ENCODE measurements at places on chromosomes 2 and 18.

- no peak for DNase-seq
Measured at GRCh38 chr2:206324869-206325268, 50.4 kb downstream of the ZDBF2 start.

DNA sequence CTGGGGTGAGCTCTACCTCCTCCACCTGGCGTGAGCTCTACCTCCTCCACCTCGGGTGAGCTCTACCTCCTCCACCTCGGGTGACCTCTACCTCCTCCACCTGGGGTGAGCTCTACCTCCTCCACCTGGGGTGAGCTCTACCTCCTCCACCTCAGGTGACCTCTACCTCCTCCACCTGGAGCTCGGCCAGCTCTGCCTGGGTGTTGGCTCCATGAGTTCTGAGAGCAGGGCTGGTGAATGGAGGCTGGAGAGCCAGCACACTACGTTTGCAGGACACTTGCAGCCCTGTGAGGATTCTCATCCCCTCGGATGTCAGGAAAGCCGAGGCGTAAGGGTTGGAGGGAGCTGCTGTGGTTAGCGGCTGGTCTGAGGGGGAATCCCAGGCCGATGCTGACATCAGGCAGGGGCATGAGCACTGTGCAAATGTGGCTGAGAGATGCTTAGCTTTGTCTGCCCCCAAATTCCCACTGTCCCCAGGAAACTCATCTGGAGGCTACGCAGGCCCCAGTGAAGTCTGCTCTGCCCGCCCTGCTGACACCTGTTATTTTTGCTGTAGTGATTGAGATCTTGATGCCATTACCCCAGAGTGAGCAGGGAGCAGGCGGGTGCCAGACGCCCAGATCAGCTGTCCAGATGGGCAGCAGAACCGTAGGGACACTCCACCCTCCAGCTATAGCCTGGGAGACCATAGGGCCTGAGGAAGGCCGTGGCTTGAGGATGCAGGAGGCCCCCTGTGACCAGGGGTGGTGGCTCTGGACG is 3.3 kb downstream of the CROCC2 start:
- DNase-seq, result no peak

DNA sequence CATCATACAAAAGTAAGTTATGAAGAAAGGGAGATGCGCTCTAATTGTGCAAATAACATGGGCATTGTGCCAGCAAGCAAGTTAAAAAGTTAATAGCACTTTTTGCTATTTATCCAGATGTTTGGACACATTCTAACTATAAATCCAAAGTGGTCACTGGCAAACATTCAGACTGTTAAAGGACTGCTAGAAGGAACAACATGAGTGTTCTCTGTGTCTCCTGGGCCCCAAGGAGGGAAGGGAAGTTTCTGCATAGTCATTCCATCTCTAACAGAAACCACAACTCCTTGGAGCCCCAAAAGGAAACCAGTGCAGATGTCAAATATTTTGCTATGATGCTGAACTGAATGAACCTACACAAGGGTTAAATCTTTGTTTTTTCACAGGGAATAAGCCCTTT is 213.3 kb upstream of the HNRNPA3 start:
- no peak for DNase-seq

- DNase-seq, result peak; percentile 68
Measured at GRCh38 chr2:96174251-96175144, 29.3 kb upstream of the DUSP2 start.

DNA sequence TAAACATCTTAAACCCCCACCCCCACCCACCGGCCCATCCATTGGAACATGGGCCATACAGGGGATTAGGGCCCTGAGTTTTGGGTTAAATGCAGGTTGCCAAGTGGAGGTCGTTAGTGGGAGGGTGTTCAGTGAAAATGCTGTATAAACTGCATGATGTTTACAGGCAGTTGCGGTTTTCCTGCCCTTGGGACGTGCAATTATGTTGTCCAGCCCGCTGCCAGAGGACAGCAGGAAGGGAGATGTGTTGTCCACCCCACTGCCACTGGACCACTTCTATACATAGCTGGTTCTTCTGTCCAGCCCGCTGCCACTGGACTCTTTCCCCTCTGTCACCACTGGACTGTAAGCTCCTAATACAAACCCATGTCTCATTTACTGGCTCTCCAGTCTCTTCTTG is 2.7 kb upstream of the LAPTM4A start:
- DNase-seq, result no peak

- no peak for DNase-seq
Measured at GRCh38 chr2:168166902-168167510, 80.4 kb downstream of the STK39 start.

- DNase-seq, result peak; percentile 64
Measured at GRCh38 chr2:240962300-240963064, 35.9 kb upstream of the SNED1 start.
